ENCODE measurements at places on chromosomes 7 and 10.

DNA sequence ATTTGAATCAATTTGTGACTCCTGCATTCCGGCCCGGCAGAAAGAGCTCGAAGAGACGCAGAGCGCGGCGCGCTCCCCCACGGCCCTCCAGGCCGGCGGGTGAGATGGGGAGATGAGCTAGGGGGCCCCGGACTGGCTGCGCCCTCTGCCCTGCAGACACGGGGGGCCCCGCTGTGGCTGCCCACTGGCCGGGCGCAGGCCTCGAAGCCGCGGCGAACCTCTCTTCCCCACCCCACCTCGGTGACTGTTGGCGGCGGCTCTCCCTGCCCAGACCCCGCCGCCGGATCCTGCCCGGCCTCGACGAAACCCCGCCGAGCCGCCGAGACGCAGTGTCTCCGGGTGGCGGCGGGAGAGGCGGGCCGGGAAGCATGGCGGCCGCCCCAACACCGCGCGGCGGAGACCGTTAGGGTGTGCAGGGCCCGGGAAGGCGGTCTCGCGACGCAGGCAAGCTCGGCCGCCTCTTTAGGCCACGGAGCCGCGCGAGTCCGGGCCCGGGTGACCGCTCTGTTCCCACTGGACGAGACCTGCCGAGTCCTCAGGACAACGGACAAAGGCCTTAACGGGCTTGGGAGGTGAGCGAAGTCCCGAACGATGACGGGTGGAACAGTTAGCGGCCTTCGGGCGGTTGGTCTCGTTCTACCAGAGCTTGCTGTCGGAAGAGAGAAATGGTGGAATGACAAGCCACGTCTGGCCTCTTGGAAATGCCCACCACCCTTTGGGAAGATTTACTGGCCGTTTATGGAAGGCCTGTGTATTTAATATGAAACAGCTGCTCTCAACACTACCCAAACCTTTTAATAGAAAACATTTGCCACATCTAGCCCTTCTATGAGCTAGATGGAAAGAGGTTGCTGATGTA is 24.3 kb downstream of the NUP42 start:
- no peak for DNase-seq

DNA sequence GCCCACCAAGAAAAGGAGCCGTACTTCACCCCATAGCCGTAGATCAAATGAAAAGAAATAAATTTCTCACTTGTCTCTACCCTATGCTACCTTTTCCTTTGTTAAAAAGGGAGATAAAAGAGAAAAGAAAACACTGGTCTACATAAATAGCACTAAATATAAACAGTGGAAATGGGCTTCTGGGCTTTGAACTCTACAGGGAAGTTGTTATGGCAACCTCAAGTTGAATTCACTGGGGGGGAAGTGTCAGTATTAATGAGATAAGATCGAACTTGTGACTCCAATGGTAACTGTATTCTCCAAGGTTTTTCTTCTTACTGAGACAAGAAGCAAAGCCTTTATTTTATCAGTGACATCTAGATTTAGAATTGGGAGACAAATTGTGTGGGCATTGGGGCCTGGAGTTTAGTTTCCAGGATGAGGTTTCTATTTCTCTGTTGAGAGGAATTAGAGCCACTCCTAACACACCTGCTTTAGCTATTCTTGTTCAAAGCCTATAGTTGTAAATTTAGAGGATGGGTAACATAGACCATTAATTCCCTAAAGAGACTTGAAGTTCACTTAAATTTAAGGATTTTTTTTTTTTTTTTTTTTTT is 604.3 kb upstream of the GALNT17 start:
- DNase-seq = no peak

DNA sequence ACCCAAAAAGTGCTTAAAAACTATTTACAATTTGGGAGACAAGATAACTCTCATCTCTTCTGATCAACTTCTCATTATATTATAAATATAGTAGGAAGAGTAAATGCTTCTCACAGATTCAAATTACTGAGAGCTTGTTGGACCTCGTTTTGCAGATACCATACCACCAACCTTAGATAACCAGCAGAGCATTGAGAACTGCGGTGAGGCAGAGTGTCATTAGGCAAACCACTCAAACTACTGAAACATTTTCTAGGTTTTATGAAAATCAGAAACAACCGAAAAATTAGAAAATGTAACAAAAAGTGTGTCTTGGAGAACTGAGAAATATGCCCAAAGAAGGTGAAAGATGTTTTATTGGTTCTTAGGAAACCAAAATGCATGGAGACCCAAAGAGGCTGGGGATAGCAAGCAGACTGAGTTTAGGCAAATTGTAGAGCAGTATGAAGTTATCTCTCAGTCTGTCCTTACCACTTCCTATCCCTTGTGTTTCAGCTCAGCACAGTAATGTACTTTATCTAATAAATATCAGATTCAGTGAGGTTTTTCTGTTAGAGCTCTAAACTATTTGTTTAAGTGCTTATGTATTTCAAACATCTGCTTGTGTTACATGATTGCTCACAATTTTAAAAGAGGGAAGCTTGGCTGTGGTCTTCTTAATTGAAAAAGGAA is 77.9 kb downstream of the HECTD2 start:
- no peak for DNase-seq

DNA sequence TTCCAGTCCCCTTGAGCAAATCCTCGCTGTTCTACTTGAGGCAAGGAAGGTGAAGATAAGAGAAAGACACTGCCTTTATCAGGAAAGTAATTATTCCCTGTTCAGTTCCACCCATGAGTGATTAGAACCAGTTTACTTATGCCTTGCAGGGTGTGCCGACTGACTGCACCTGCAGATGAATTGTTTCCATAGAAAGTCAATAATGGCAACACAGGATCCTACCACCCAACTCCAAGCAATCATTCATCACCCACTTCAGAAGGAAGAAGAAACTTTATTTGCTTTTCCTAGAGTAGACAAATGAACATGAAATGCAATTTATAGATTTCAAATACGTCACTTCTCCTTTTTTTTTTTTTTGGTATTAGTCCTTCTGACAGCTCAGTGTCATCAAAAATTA is 383.9 kb downstream of the SORCS1 start:
- DNase-seq = no peak

DNA sequence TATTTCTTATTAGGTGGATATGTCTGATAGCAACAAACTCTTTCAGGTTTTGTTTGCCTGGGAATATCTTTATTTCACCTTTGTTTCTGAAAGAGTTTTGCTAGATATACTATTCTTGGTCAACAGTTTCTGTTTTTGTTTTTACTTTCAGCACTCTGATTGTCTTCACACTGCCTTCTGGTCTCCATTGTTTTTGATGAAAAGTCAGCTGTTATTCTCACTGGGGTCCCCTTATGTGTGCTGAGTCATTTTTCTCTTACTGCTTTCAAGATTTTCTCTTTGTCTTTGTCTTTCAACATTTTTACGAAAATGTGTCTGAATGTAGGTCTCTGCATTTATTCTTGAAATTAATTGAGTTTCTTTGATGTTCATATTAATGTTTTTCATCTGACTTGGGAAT is 15.2 kb upstream of the RASSF4 start:
- DNase-seq = no peak

GRCh38 chr10:91006001-91006751 is 85.3 kb upstream of the ANKRD1 start:
- peak; percentile 53 for DNase-seq

DNA sequence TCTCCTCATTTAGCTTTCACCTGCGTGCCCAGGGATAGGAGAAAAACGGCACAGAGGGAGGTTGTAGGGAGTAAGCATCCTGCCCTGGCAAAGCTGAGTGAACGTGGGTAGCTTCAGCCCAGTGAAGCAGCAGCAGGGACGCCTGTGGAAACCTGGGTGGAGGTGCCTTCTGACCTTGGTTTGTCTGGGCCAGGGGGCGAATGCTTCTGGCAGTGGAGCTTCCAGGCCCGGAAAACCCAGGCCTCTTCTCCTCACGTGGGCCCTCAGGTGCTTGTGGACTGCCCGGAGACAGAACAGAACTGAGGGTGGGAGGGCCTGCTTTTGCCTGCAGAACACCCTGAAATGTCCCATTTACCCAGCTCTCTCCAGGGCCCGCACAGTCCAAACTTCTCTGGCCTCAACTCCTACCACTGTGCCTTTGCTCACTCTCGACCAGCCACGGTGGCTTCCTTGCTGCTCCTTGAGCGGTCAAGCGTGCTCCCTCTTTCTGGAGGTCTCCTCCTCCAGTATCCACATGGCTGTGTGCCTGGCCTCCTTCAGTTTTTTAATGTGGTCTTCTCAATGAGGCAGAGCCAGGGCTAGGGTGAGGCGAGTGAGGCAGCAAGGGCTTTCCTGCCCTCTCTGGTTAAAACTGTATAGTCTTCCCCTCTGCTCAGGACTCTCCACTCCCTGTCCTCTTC is 62.4 kb downstream of the TMEM209 start:
- DNase-seq = no peak
